HTR-8/SVneo (cell line): ENCODE measurements at places on chromosomes 11 and 22.

DNA sequence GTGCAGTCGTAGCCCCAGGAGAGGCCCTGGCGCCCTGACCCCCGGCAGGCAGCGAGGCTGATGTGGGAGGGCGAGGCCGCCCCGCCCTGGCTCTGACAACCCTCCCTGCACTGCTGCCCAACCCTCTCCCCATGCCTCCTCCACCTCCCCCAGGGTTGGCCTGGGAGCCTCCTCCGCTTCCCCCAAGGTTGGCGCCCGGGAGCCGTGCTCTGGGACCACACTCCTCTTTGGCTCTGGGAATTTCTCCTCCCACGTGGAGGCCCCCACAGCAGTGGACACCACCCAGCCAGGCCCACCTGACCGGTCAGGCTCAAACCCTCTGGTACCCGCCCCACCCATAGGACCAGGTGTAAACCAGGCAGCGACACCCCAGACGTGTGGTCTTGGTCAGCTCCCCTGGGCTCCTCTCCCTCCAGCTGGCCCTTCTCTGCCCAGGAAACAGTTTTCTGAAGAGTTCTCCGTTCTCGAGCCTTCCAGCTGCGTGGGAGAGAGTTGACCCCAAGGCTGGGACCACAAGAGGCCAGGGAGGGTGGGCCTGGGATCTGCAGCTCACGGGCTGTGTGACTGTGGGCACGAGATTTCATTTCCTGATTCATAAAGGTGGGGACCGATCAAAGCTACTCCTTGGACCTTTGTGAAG is 39.5 kb upstream of the BRSK2 start:
- no peak for DNase-seq

GRCh38 chr22:31676700-31677099 is 14.7 kb upstream of the PISD start:
- peak; percentile 90 for DNase-seq

- DNase-seq, result no peak
Measured at GRCh38 chr11:76903325-76903724, 42.6 kb downstream of the ACER3 start.

- DNase-seq, result no peak
Measured at GRCh38 chr22:41862530-41863266, 29.8 kb downstream of the SREBF2 start.

- no peak for DNase-seq
Measured at GRCh38 chr11:61266602-61267001, 25.6 kb downstream of the PGA5 start.

DNA sequence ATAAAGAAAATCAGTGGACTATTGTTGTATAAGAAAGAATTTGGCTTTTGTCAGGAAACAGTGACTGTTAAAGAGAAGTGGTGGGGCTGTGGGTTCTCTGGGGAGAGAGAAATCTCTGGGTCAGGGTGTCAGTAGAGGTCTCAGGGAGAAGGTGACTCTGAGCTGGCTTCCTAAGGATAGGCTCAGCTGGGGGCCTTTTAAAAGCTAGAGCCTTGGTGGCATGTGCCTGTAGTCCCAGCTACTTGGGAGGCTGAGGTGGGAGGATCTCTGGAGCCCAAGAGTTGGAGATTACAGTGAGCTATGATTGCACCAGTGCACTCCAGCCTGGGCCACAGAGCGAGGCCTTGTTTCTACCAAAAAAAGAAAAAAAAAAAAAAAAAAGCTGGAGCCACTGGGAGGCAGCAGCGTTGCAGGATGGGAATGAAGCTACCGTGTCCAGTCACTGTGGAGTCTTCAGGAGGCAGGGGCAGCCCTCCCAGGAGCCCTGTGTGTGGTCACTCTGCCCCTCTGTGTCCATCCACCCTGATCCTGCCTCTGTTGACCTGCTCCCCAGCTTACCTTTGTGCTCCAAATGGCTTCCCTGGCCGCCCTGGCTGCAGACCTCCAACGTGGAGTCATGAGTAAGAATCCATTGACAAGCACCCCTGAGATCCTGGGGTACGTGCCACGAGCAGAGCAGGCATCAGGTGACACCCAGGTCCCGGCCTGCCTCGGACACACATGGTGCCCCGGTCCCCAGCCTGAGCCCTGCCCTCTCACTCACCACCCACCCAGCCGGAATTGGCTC is 5.4 kb upstream of the MIF start:
- DNase-seq, result no peak

- no peak for DNase-seq
Measured at GRCh38 chr22:17960695-17961445, 63.5 kb downstream of the MICAL3 start.

GRCh38 chr11:120117991-120118390 is 19.9 kb downstream of the TRIM29 start:
- no peak for DNase-seq

DNA sequence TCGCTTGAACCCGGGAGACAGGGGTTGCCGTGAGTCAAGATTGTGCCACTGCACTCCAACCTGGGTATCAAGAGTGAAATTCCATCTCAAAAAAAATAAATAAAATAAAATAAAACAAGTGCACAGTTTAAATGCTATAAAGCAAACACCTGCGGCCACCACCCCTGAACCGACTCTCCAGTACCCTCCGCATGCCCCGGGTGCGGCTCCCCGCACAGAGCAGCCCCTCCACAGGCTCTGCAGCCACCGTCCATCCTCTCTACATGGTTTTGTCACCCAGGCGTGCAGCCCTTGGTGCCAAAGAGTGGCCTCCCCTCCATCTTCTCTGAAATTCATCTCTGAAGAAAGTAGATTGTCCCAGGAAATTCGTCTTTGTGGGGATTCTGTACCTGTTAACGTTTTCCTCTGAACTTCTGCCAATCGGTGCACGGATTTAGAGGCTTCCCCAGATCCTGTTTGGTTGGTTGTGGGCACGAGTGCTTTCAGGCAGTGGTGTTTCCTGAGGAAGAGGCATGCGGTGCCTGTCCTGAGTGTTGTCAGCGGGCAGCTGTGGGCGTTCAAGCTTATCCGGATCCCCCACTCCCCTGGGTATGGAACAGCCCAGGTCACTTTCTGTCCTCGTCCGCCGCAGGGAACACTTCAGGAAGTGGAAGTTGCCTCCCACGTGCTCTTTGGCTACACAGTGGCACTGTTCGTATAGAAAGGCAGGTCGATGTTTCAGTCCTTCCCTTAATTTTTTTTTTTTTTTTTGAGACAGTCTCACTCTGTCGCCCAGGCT is 4.1 kb downstream of the MIOX start:
- no peak for DNase-seq

- DNase-seq, result no peak
Measured at GRCh38 chr11:3836903-3837302, 3.9 kb downstream of the RHOG start.

GRCh38 chr11:105862736-105863367 is 159.2 kb downstream of the MSANTD4 start:
- peak; percentile 32 for DNase-seq

DNA sequence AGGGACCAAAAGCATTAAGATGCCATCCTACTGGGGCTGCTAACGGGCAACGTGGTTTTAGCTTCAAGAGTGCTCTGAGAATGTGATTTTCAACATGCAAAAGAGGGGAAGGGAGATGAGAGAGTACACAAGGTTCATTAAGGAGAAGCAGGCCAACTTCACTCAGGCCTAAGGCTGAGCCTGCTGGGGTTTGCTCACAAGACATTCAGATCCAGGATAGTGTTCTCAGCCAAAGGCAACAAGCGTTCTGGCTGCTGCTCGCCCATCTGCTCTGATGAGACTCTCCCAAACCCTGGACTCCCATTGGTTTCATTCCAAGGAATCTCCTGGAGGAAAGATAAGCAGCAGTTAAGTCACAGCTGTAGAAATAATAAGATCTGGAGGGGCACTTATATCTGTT is 23.6 kb upstream of the UPB1 start:
- DNase-seq, result no peak

- no peak for DNase-seq
Measured at GRCh38 chr11:67287355-67288197, 1.5 kb upstream of the ANKRD13D start.

GRCh38 chr11:71221821-71222220 is 30.6 kb downstream of the SHANK2 start:
- DNase-seq, result no peak

DNA sequence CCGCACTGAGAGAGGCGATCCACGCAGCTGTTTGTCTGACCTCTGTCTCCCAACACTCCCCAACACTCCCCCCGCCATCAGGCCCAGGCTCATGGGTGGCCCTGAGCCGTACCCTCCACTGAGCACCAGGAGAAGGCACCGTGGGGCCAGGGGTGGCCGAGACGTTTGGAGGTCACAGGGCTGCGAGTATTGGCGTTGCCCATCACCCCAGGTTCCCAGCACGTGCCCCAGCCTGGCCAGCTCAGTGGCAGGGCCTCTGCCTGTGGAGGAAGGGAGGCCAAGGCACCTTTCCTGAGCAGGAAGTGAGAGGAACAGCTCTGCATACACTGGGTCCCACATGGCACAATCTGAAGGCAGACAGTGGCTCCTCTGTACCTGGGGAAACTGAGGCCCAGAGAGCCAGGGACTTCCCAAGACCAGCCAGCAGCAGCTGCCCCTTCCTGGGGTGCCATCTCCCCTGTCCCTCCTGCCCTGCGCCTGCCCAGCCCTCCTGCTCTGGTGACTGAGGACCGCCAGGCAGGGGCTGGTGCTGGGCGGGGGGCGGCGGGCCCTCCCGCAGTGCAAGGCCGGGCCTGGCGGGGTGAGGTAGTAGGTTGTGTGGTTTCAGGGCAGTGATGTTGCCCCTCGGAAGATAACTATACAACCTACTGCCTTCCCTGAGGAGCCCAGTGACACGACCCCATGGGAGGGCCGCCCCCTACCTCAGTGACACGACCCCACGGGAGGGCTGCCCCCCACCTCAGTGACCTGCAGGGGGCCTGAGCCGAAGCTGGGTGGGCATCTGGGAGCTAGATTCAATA is 37.0 kb upstream of the PPARA start:
- no peak for DNase-seq

GRCh38 chr11:62419314-62419929 is 589 bp downstream of the SCGB1A1 start:
- no peak for DNase-seq

- no peak for DNase-seq
Measured at GRCh38 chr11:6719576-6719975, 36.4 kb upstream of the MRPL17 start.

- no peak for DNase-seq
Measured at GRCh38 chr22:39209756-39210155, 35.0 kb downstream of the PDGFB start.

DNA sequence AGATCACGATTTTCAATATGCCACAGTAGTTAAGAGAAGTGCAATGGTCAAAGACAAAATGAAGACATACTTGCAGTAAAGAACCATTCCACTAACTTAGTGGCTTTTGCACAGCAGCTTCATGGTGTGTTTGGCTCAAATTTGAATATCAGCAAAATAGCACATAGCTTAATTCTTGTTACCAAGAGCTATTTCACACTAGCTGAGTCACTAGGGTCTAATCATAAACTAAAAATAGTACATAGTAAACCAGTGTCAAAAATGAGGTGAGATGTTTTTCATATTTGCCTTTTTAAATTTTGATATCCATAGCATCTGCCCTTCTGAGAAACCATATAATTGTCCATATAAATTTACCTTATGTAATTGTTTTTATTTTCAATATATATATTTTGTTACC is 325.0 kb upstream of the LUZP2 start:
- DNase-seq, result no peak

DNA sequence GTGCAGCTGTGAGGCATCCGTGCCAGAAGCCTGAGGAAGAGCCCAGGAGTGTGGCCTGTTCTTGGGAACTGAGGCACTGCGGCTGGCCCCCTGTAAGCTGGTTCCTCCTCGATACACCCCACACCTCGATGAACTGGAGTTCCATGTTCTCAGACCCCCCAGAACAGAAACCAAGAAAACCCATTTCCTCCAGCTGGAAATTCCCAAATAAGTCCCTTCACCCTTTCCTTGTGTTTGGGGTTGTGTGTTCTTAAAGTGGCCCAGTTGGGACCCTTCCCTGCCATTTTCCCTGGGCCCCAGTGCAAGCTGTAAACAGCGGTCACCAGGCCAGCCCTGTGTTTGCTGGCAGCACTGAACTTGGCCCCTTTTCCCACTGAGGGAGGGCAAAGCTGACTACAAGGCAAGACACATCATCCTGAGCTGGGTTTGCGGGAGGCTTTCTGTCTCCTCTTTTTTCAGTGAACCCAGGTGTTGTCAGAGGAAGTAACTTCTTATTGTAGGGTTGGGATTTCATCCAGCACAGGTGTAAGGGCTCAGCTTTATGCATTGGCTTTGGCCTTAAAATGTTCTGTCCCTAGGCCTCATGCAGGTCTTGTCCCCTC is 60.1 kb upstream of the MPEG1 start:
- no peak for DNase-seq

DNA sequence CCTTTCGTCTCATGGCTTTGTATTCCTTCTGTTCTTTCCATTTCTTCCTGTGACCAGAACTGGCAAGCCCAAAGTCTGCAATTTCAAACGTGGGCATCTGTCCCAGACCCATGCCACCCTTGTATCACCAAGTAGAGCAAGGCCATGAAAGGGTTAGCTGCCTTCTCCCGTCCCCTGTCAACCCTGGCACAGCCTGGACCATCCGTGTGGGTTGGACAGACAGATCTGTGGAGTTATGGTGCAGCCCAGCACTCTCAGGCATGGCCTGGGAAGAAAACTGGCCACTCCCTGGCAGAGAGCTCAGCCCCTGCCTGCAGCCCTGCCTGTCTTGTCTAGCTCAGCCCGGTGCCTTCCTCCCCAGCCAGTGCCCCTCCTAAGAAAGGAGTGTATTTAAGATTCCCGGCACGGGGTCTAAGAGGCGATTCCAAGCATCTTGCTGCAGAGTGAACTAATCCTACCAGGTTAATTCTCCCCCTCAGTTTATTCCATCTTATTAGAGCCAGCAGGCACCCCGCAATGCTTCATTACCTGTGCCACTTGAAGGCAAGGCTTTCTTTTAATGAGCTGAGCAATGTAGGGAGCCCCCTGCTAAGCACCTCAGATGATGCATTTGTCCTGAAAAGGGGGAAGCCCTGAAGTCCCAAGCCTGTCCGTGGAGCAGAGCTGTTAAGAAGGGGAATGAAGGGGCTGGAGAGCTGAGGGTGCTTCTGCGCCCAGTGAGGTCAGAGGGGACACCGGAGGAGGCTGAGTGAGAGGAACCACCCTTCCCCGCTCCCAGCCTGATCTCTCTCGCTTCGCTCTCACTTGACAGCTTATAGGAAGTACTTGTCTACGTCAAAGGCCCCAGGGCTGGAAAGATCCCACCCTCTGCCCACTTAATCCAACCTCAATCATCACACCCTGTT is 130.6 kb downstream of the SPATA19 start:
- no peak for DNase-seq

- DNase-seq, result no peak
Measured at GRCh38 chr11:66062408-66062807, 7.7 kb upstream of the PACS1 start.

DNA sequence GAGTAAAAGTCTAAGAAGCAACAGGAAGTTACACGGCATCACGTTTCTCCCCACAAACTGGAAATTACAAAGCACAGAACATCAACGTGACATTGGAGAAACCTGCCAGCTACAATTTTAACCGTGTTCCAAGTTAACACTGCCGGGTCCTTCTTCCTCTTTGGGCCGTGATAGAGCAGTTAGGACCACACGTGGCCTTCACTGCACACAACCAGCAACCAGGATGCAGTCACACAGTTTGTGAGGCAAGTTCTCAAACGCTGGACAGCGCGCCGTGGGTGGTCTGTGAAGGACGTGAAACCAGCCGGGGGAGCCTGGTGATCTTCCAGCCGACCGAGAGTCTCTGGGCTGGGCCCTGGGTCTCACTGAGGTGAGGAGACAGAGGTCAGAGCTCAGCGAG is 14.6 kb downstream of the C11orf21 start:
- no peak for DNase-seq
